ENCODE measurements at places on chromosomes 7 and 10.

DNA sequence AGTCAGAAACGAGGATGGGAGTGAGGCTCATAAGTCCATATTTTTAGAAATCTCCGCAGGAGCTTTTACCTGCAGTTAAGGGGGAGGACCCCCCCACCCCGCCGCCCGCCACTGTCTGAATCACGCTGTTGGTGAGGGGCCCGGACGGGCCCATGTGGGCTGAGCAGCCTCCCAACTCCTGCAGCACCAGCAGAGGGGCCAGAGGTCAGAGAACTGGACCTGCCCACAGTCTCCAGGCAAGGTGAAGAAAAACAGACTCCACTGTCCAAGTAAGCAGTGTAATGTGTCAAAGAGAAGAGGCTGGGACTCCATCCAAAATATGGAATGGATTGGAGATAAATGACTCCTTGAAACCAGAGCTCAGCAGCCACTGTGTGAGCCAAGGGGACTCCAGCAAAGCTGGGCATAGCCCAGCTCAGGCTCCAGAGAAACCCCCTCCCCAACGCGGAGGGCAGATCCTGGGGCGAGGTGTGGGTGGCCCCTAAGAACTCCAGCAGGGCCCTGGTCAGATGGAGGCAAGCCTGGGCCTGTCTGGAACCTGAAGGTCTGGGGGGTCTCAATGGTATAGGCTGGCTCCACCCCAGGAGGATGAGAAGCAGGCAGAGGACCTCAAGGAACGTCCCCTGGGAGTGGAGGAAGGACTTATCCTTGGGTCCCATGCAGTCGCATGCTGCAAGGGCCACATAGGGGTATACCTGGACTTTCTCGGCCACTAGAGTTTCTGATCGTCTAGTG is 128.5 kb upstream of the TNS3 start:
- no peak for DNase-seq

GRCh38 chr10:72740528-72740927 is 48.6 kb downstream of the MCU start:
- DNase-seq, result no peak

DNA sequence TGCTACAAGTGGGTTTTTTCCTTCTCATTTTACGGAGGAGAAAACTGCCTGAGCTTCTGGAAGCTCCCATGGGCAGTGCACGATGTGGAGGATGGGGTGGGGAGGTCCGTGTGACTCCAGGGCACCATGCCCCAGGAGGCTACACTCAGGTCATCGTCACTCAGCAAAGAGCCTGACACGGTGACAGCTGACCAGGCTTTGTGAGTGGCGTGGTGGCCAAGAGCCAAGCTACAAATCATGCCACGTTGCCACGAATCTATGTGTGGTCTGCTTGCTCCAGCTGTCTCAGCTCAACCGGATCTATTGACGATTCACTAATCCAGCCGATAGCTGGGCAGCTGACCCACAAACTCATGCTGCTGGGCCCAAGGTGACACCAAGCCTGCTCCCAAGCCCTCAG is 27.6 kb upstream of the C10orf71 start:
- DNase-seq, result no peak

DNA sequence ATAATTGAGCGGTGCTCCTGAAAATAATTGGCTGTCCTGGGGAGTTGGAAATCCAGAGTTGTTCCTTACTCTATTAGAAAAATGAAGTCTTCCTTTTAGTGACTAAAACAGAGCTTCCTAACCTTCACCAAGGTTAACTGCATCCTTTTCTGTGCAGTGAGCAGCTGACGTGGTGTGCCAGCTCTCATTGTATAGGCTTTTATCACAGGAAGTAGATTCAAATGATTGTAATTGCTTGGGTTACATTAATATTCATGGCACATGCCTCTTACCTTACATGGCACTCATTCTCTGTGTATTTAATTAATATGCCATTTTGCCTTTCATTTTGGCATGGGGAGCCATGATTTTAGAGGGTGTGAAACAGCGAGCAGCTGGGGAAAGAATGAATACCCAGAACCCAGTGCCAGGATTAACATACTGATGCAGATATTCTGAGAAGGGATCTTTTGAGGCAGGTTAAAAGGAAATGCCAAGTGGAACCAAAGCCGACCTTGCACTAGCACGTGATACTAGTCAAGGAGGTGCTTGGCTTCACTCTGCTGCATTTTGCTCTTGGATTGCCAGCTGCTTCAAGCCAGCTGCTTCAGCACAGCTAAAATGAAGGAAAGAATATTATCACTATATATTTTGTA is 115.3 kb downstream of the ST7 start:
- no peak for DNase-seq

DNA sequence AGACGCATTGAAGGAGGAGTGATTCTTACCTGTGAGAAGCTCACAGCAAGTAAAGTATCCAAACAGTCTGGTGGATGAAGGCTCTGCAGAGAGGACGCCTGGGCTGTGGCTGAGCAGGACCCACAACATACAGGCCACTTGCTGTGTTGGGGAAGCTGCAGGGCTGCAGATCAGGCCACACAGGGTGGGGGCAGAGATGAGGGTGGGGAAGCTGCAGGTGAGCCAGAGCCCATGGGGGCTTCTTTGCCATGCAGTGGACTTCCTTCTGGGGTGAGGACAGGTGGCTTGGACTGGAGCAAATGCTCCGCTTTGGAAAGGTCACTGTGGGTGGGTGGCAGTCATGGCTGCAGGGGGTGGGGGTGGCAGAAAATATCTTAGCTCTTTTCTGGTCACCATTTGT is 214.8 kb downstream of the GLRX3 start:
- DNase-seq, result no peak

DNA sequence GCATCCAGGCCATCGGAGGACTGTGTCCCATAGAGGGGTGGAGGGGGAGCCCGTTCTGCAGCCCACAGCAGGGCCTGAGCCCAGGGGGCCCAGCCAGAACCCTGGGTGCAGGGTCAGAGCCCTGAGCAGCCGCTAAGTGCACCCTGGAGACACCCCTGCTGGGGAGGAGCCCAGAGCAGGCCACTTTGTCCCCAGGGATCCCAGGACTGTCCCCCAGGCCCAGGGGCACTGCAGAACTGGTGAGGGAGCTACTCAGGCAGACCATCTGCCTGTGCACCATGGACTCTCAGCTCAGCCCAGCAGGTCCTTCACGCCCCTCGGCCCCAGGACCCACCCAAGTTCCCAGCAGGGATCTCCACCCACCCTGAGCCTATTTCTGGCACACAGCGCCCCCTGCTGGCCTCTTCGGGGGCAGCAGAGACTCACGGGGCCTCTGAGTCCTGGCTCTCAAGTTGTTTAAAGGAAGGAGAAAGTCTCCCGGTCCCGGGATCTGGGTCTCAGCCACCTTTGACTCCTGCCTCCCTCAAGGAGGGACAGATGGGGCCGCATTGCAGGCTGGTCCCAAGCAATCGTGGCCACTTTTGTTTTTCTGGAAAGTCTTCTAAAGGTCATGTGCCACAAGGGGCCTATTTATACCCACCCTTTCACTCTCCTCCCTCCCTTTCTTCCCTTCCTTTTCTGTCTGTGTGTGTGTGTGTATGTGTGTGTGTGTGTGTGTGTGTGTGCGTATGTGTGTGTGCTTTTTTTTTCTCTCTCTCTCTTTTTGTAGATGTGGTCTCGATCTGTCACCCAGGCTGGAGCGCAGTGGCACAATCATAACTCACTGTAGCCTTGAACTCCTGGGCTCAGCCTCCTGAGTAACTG is 90.3 kb downstream of the MYL10 start:
- DNase-seq, result peak; percentile 6

DNA sequence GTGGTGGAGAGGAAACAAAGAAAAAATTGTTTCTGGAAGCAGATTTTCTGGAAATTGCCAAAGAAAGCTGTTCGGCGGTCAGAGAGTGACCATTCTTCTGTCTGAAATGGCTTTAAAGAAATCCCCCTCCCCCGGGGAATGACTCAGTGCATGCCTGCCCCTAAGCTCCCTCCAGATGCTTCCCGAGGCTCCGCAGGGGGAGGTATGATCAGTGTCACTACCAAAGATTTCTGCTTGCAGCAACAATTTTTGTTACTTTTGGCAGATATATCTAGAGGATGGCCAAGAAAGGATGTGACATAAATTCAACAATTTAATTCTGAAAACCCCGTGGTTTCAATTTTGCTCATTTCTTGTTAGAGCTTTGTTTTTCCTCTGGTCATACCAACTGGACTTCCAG is 163.9 kb downstream of the JCAD start:
- DNase-seq, result no peak

- no peak for DNase-seq
Measured at GRCh38 chr7:143283381-143283780, 1.4 kb upstream of the TMEM139 start.

- no peak for DNase-seq
Measured at GRCh38 chr7:6256677-6257535, 15.5 kb downstream of the CYTH3 start.

GRCh38 chr7:3082831-3083230 is 39.2 kb upstream of the CARD11 start:
- no peak for DNase-seq

- no peak for DNase-seq
Measured at GRCh38 chr10:58662314-58662713, 149.6 kb downstream of the BICC1 start.

GRCh38 chr7:36747280-36748016 is 23.2 kb upstream of the AOAH start:
- DNase-seq, result no peak

GRCh38 chr7:114481999-114482398 is 67.4 kb downstream of the FOXP2 start:
- no peak for DNase-seq

DNA sequence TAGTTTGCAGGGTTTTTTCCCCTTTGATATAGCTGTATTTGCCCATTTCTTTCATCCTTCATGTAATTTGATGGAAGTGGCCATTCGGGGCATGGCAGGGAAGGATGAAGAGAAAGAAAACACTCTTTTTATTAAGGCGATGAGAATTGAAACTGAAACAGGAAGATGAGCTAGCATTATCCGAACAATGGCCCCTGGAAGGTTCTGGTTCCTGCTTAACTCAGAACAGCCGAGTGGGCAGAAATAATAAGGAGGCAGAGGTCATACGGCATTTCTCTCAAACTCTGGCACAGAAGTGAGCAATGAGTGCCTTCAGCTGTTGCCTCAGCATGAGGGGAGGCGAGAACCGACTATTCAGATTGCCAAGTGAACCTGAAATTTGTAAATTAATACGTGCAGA is 113.2 kb upstream of the MYO3A start:
- no peak for DNase-seq

DNA sequence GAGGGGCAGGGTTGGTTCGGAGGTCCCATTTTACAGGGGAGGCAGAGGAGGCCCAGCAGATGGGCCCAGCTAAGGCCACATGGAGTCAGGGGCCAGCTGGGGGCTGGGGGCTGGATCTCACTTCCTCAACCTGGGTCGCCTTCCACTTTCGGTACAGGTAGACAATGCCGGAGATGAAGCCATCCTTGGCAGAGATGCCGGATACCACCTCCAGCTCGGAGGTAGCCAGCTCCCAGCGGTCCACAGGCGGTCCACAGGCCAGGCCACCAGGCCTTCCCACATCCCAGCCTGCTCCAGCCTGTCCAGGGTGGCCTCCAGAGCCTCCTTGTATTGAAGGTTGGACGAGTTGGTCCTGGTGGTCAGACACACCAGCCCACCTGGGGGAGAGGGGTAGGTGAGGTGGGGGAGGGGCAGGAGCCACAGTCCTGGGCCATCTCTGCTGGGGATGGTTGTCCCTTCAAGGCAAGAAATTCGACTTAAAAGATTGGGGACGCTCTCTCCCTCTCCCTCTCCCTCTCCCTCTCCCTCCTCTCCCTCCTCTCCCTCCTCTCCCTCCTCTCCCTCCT is 3.9 kb downstream of the CLDN4 start:
- no peak for DNase-seq

DNA sequence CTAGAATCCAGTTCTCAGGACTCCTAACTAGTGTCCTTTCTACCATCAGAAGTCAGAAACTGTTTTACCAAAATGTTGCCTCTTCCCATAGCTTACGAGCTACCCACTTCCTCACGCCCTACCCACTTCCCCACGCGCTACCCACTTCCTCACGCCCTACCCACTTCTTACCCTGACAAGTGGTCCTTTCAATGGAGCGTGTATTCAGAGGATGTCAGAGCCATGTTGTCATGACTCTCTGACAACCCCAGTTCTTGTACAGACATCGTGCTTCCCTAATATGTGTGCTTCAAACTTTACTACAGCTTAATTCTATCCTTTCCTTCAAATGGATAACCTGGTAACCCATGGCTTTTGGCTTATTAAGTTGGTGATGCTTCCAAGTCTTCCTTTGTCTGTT is 84.8 kb upstream of the PHF14 start:
- DNase-seq, result no peak

- no peak for DNase-seq
Measured at GRCh38 chr10:58704671-58705141, 192.0 kb downstream of the BICC1 start.

- DNase-seq, result no peak
Measured at GRCh38 chr7:38756521-38756920, 125.3 kb upstream of the AMPH start.

- no peak for DNase-seq
Measured at GRCh38 chr10:22801785-22802184, 87.4 kb upstream of the PIP4K2A start.
